ENCODE measurements at places on chromosomes 13 and 19.

- DNase-seq, result no peak
Measured at GRCh38 chr13:71625694-71626093, 241.3 kb downstream of the DACH1 start.

DNA sequence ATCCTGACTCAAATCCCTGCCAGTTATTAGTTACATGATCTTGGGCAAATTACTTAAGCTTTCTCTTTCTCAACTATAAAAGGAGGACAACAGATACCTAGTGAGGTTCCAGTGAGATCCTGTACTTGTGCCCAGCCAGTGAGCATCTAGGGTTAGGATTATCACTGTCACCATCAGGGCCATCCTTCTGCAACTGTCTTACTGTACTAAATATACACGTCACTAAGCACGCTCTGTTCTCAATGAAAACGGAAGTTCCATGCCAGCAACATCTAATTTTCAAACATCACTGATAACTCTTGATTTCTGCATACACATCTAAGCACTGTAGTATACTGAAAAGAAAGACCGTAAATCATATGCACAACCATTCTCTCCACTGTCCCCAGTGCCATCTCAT, 70.0 kb downstream of the FOXO1 start:
- no peak for DNase-seq

GRCh38 chr19:50022823-50023222, 2.3 kb downstream of the VRK3 start:
- no peak for DNase-seq

- no peak for DNase-seq
Measured at GRCh38 chr19:45507872-45508416, 665 bp downstream of the VASP start.

- DNase-seq, result no peak
Measured at GRCh38 chr13:94864474-94864873, 152.1 kb upstream of the SOX21 start.

DNA sequence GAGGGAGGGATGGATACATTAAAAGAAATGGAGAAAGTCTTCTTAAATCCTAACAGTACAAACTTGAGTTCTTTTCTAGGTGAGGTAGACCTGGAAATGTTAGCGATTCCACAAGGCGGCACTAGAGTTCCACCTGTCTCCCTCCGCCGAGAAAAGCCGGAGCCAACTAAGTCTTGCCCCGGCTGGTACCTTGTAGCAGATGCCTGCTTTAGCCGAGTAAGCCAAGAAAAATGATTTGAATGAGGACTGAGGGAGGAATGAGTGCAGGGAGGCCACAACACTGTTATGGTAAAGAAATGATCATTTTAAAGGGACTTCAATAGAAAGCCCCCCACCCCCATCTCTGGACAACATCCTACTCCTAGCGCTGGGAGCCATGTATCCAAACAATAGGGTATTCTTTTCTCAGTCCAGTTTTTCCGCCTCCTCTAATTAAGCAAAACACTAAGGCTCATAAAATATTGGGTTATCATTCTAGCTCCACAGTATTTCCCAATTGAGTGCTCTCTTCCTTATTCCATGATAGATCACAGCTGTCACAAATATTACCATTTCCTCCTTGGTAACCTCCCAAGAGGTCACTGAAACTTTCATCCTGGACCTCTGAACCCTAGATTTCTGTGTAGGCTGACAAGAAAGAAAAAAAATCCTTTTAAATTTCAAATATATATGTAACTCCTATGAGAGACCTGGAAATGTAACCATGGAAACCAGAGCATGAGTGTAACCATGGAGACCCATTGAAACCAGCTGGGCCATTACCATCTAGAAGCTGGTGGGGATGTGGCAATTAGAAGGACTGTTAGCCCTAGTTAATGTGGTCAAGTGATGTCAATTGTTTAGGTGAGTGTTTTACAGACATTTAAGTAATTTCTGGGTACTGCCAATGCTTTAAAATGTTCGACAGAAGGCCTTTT, 58.3 kb downstream of the GPALPP1 start:
- DNase-seq, result peak; percentile 89

DNA sequence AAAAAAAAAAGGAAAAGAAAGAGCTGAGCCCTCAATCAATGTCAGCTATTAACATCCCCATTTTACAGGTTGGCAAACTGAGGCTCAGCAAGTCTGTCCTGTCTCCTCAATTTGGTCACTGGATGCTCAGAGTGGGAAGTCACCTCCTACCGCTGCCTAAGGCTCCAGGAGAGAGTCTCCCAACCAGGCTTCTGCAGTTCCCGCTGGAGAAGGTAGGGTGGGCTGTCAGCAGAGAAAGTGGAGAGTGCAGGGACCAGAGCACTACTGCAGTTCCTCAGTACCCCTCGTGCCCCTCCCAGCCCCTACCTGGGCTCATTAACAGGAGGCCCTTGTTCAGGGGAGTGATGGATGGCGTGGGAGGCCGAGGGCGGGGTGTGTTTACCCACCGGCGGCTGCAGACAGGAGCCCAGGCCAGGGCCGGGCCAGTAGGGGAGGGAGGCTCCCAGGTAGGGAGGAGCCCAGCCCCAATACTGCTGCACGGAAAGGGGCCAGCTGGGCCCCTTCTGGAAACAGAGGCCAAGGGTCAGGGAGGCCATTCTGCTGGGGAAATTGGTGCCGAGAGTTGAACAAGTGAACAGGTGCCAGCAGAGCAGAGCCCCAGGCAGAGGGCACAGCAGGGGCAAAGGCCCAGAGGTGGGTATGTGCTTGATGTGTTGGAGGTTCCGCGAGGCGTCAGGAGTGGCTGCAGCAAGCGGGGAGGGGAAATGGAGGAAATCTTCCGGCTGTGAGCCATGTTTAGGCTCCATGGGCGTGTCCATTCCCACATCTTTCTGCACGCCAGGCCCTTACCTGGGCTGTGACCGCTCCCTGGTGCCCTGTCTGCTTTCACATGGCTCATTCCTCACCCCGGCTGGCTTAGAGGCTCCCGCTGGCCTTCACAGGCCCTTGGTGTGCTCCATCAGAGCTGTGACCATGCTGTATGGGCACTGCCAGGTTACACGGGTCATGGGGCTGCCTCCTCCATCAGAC, 7.6 kb upstream of the COMP start:
- DNase-seq, result no peak

- peak; percentile 18 for DNase-seq
Measured at GRCh38 chr19:46678110-46678732, 17.2 kb upstream of the DACT3 start.

DNA sequence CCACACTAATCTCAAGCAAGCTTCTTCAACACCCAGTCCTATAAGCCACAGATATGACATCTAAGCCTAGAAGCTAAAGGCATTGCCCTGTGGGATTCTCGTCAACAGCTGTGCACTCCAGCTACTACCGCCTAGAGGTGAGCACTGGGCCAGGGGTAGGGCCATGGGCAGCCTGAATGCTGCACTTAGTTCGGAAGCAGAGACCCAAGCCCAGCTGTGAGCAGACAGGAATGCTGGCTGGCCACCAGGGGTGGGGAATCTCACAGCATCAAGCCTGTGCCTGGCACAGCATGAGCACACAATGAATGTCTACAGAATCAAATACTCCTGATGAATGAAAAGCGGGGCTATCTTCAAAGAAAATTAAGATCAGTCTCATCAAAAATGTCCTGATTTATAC, 167.5 kb upstream of the UBL3 start:
- DNase-seq, result no peak

GRCh38 chr13:65966991-65967451, 1263.1 kb downstream of the PCDH9 start:
- DNase-seq, result peak; percentile 3

DNA sequence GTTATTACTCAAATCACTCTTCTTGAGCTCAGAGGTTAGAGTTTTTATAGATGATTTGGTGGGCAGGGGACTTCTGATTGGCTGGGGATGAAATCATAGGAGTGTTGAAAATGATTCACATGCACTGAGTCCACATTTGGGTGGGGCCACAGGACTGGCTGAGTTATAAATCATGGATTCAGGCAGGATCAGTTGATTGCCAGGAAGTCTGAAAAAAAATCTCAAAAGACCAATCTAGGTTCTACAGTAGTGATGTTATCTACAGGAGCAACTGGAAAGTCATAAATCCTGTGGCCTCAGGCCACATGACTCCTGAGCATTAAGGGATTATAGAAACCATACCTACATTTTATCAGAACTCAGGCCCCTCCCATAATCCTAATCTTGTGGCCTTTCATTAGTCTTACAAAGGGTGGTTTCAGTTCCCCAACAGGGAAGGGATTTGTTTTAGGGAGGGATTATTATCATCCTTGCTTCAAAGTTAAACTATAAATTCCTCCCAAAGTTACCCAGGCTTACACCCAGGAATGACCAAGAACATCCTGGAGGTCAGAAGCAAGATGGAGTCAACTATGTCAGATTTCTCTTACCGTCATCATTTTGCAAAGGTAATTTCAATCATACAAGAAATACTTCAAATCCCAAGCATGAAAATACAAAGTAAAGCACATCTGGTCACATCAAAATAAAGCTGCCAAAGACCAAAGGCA, 5.6 kb upstream of the CCDC70 start:
- no peak for DNase-seq

DNA sequence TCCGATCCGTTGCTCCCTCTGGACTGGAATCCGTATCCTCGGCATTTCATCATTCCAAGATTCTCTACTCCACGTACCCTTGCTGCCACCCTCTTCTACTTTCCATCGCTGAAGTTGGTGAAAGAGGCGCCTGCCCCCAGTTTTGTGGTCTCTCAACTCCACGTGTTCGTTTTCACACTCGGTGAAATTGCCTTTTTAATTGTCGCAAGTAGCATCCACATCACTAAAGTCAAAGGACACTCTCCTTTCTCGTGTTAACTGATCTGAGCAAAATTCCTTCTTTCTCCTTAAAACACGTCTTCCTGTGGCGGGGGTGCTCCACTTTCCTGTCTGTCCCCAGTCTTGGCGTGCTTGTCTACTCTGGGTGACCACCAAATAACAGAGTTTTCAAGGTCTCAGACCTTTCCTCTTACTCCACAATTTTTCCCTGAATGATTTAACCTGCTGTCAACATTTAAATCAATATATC, 1.1 kb upstream of the TMTC4 start:
- DNase-seq, result no peak

DNA sequence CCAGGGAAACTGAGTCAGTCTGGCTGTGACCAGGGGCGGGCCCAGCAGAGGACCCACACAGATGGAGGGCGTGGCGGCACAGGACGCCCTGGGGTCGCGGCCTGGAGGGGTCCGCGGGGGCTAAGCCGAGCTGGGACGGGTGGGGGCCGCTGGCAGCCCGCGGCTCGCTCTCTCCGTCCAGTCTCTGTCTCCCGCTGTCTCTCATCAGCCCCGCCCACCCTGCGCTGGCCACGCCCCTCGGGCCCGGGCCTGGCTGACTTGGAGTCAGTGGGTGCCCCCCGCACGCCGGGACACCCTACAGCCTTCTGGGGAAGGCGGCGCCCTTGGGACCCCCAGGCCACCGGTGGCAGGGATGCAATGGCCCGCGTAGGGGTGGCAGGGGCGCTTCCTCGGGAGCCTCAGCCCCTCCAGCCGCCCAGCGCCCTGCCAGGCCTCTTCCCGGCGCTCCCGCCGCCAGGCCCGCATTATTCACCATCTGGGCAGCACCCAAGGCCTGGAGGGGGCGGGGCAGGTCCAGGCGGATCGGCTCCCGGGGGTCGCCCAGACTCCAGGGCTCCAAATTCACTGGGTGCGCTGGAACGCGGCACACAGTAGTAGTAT, at the start of gene TBXA2R:
TBXA2R (minus strand) TSS at position 186 of the 600 bp plus-strand sequence. CDS start 6,241 bp downstream, outside the sequence.
- DNase-seq, result peak; percentile 59

- DNase-seq, result no peak
Measured at GRCh38 chr13:106455777-106456176, 79.7 kb downstream of the EFNB2 start.

- DNase-seq, result no peak
Measured at GRCh38 chr19:43731346-43731745, 15.5 kb downstream of the IRGC start.

Measured in inflammatory macrophage treated with lipopolysaccharide for 1 hour (primary cell).